ENCODE measurements at places on chromosomes 1 and 21.

GRCh38 chr1:88528792-88529191 is 155.3 kb upstream of the PKN2 start:
- no peak for DNase-seq

DNA sequence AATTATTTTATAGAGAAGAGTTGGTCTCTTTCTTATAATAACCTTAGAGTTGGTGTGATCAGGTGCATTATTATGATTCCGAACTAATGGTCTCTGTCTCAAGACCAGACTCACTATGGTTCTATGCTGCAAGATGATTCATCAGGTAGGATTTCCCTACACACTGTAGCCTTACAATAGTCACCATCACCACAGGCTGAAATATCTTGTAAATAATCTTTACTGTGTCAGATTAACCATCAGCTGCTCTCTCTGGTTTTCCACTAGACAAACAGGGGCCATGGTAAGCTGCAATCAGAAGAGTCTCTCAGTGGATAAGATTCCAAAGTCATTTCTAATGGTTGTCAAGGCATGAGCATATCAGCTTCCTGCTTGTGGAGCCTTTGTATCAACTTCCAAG is 4.4 kb upstream of the GBP4 start:
- no peak for DNase-seq

DNA sequence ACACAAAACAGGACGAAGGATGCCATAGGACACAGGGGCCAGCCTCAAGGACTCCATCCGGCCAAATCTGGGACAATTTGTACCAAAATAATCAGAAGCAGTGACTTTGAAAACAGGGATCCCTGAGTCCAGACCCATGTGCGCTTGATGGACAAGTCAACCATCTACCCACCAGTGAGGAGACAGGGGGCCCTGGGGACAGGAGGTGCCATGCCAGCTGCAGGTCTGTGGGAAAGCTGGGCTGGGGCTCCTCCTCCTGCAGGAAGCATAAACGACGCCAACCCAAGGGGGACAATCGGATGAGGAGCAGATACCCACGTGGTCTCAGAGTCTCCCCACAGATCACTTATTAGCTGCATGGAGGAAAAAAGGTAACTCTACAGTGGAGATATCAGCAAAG is 50.6 kb downstream of the NPHP4 start:
- no peak for DNase-seq

- DNase-seq, result no peak
Measured at GRCh38 chr1:25944986-25945385, 38.8 kb upstream of the STMN1 start.

DNA sequence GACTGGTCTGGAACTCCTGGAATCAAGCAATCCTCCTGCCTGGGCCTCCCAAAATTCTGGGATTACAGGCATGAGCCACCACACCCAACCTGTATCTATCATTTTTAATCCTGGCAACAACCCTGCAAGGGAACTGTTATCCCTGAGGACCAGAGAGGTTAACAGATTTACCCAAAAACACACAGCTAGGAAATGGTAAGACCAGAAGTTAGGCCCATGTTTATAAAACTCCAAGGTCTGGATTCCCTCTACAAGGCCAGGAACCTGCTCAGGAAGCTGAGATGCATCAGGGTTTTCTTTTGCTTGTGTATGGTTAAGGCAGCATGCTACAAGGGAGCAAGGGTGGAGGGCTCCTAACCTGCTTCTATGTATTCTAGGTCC is 17.8 kb upstream of the TTC39A start:
- no peak for DNase-seq

- DNase-seq, result no peak
Measured at GRCh38 chr1:226548256-226549093, at the start of gene STUM. STUM (plus strand) TSS chr1:226548764; CDS start chr1:226548905, 141 bp downstream.

DNA sequence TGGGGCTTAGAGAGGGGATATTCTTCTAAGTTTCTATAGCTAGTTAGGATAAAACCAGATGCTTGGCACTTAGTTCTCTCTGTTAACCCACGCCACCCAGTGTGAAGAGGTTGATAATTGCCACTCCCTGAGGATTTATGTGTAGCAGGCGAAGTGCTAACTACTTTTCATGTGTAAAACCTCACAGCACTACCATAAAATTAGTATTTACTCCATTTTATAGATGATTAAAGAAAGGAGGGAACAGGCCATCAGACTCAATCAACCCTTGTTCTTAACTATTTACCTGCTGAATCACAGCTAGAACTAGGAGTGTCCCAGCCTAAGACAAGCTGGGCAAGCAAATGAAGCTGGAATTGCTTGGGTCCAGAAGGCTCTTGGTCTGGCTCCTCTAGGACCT is 8.9 kb downstream of the LIN28A start:
- no peak for DNase-seq

GRCh38 chr1:68173283-68173935 is 58.9 kb downstream of the WLS start:
- no peak for DNase-seq

GRCh38 chr1:104702731-104703130 is 953.0 kb downstream of the AMY1C start:
- DNase-seq, result no peak

Measured in GM06990 (cell line).